ENCODE measurements at places on chromosomes 7 and 10. TPM values are rescaled to one million over a fixed set of nuclear protein-coding genes. Genes with fewer than 3 reads are reported as not detected.
A peak's percentile ranks its signal among the peaks of the same experiment; 100 is the strongest.

The LBX1 gene
- total RNA-seq = not detected

The SDK1 gene
- total RNA-seq = 18.5 TPM

The THSD7A gene
- 3.7 TPM for total RNA-seq

The ADRB1 gene
- 1.3 TPM for total RNA-seq

The EGFR gene
- 38.8 TPM for total RNA-seq

The FANK1 gene
- total RNA-seq = 2.3 TPM

The SPDYE8 gene
- total RNA-seq = not detected

The CEP55 gene
- 0.14 TPM for total RNA-seq

The PIK3CG gene
- 1.6 TPM for total RNA-seq

The EIF4H gene
- 140 TPM for total RNA-seq

The PRLHR gene
- total RNA-seq = not detected

DNA sequence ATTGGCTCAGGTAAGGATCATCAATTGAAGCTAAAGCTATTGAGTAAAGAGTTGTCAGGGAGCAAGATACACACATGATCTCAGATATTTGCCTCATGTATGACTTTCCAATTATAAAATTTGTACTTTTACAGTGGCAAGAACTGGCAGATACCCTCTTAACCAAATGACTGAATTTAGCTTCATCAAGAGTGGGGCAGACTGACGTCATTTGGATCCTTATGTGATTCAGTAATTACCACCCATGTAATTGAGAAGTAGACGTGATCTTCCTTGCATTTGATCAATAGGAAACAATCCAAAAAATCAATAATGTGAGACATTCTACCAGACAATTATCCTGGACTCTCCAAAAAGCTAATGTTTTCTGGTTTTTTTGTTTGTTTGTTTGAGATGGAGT, 8.9 kb downstream of the LRRC72 start:
- no peak for DNase-seq

DNA sequence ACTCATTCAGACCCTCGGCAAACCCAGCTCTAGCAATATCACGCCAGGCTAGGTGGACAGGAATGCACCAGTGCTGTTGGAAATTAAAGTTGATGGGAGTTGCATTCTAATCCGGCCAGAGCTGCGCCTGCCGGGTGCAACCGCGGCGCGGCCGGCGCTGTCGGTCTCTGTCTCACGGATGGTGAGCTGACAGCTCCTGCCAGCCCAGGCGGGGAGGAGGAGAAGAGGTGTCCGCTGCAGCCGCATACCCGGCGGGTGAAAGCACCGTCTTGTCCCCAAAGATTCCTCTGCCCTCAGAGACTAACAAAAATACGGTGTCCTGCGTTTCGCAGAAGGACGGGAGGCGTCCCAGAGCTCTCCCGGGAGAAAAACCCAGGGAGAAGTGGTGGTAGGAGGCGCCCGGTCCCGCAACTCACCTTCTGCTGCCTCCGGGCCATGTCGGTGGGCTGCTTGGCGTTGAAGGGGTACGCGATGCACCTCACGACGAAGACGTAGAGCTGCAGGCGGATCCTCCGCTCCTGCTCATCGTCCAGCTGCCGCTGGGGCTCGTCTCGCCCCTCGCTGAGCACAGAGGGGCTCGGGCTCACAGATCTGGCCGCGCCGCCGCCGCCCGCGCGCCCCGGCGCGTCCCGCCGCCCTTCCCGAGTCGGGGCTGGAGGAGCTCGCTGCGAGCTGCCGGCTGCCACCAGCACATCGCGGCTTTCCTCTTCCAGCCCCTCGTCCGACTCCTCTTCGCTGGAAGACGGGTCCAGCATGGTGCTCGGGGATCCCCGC, 490 bp downstream of the CADPS2 start:
- DNase-seq = peak; percentile 76

DNA sequence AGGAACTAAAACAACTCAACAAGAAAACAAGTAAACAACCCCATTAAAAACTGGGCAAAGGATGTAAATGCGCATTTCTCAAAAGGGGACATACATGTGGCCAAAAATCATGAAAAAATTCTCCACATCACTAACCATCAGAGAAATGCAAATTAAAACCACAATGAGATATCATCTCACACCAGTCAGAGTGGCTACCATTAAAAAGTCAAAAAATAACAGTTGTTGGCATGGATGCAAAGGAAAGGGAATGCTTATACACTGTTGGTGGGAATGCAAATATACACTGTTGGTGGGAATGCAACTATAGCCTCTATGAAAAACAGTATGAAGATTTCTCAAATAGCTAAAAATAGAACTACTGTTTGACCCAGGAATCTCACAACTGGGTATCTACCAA, 60.0 kb upstream of the LANCL2 start:
- DNase-seq = no peak

DNA sequence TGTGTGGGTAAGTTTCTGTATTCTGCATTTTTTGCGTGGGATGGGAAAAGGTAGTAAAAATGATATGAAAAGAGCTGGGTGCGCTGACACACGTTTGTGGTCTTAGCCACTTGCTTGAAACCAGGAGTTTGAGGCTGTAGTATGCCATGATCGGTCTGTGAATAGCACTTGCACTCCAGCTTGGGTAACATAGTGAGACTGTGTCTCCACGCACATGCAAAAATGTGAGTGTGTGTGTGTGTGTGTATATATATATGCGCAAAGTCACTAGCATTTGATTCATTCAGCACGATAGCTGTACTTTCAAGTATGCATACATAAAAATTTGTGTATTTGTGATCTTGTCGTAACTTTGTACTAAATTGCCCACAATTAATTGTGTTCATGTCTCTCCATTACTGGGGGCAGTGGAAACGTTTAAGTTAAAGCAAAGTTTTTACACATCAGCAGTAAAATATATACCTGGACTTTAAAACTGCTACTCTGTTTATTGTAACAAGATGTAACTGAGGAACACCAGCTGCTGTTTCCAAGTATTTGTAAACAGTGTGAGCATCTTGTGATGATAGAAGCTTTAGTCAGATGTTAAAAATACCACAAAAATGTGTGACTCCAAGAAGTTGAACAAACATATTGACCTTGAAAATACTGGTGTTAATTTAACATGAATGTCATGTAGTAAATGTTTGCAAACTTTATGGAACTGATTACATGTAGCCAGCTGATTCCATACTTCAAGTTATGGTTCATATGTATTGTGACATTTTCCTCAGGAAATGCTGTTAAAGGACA, 1.6 kb downstream of the ZRANB1 start:
- no peak for DNase-seq

DNA sequence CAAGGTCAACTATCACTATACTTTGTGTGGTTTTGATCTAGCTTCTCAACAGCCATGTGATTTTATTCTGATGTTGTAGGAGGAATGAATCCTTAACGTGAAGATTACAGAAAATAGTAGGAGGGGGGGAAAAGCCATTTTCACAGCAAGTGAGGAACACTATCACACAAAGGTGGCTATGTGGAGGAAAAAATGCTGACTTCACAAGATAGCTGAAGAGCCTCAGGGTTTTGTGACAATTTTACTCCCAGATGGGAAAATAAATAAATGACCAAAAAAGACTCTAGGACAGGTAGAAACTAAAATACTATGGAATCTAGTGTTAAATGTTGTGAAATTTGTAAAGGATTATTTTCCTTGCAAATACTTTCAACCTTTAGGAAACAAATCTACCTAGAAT, 281.0 kb downstream of the ADRA2A start:
- DNase-seq = no peak

DNA sequence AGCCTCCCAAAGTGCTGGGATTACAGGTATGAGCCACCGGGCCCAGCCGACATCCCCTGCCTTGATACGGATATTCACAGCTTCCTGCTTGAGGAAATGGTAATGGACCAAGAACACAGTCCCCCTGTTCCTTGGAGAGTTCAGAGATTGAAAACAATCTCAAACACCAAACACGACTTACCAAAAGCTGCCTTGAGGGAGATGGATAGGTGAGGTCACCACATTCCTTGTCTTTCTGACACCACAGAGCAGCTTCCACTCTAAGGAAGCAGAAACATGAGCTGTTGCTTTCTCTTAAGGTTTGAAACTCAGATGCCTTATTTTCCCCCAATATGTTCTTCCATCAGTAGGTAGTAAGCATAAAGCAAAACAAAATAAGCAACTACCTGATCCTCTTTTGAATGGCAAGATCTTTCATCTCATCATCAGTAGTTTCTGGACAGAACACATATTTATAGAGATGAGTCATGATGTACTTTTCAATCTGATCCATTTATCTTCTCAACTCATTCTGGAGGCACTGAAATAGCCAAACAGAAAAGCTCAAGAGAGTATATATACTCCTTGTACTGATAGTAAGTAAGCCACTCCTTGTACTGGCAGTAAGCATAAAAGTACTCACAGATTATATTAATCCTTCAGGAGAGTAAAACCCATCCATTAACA, 199.1 kb upstream of the KCTD7 start:
- DNase-seq = no peak

GRCh38 chr10:63246356-63246755, 113.2 kb downstream of the NRBF2 start:
- no peak for DNase-seq

DNA sequence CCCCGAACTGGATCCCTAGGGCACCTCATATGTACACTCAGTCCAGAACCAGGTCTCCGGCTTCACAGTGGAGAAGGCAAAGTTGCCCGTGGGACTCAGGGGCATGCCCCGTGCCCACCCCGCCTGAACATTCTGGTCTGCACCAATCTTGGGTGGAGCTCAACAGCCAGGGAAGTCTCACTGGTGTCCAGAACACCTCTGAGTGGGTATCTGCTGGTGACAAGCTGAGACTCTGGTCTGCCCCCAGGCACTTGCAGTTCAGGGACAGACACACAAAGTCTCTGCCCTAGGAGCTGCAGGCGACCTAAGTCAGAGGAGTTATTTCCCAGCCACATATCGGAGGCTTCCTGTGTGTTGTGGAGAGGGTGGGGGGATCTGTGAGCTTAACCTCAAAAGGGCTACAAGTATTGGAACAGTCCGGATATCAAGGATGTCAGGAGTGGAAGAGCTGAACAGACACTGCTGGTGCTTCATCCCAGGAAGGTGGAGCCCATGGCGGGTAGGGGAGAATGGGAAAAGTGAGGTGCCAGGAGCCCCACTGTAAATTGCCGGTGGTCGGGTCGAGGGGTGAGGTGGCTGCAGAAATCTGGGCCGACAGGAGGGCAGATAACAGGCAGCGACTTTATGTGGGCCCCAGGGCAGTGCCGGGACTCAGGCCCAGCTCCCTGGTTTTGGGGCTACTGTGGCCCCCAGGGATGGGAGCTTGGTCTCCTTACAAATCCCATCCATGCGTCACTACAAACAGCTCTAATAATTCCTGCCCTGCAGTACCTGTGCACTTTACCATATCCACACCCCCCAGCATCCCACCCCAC, 8.6 kb upstream of the TLX1 start:
- peak; percentile 47 for DNase-seq

DNA sequence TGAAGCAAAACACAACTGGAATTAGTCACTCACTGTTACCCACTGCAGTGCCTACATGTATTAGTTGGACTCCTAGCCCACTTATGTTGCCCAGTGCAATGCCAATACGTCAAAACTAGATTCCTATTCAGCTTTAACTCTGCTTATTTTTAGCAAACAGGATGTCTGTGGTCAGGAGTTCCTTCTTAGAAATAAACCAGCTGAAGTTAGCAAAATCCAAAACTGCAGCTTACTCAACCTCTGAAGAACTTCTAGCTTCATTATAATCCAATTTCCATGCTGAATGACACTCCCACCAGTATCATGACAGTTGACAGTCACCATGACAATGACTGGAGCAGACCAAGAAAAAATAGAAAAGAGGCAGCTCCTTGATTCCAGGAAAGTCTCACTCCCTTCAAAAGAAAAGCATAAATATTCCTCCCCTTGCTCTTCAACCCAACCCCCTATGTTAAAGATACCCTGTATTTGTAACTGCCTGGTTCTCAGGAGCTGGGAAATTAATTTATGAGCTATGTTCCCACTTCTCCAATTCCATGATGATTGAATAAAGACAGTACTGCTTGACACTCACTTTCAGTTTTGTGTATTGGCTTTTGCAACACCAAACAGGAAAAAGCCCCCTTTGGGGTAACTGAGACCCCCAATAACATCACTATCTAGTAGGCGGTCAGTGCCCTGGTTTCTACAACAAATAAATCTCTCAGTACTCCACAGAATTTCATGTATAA, 327.4 kb downstream of the SORCS1 start:
- no peak for DNase-seq

GRCh38 chr10:18497806-18498369, 153.5 kb downstream of the NSUN6 start:
- no peak for DNase-seq

- DNase-seq = no peak
Observed at GRCh38 chr10:86179961-86180360, 186.6 kb downstream of the GRID1 start.
